NCI-H1417 (cell line): ENCODE measurements at places on chromosomes 4 and X.

DNA sequence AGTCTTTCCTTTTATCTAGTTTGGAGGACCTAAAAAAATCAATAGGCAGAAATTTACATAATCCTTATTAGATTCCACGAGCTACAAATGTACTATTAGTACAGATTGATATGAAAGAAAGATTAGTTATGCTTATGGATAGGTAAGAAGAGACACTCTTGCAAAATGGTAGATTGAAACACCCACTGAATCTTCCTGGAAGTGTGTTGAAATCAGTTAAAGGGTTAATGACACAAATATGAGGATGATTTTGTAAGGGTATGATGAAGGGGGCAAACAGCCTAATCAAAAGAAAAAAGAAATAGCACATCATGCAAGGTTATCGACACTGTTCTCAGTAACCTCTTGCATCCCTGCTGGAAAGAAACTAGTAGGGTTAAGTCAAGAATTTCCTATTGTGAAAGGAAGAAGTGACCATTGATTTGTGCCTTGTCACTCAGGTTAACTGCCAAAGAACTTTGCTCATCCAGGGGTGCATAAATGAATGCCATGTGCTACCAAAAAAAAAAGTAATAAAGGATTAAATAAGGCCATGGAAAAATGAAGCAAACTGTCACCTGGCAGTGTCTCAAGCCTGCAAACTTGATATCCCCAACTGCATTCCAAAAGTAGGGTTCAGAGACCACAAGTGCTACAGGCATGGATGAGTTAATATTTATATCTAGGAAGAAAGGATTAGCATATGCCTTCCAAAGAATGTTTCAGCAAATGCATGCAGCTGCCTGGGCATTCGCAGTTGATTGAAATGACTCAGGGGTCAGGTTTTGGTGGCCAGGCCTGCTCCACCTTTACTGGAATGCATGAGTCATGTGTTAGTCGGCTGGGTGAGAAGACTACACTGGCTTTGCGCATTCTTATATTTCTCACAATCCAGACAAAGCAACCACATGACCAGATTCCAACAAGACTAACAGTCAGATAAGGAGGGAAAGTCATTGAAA lies 78.3 kb upstream of the ATXN3L start:
- DNase-seq, result no peak

DNA sequence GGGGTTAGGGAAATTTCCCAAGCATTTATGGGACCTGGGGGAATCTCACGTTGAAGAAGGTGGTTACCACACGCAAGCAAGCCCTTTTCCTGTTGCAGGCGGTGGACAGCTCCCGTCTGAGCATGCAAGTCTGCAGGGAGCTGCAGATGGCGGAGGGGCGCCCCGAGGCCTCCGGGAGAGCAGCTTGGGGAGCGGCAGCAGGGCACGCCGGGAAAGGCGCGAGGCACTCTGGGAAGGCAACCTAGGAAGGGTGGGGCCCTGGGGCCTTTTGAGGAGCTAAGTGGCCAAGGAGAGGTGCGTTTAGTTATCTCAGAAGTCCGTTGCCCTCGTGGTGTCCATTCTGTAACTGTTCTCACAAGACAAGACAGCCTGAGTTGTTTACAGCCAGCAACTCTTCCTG lies 57.0 kb upstream of the SLC25A4 start:
- no peak for DNase-seq

- no peak for DNase-seq
Observed at GRCh38 chr4:10031668-10032590, 10.6 kb upstream of the SLC2A9 start.

DNA sequence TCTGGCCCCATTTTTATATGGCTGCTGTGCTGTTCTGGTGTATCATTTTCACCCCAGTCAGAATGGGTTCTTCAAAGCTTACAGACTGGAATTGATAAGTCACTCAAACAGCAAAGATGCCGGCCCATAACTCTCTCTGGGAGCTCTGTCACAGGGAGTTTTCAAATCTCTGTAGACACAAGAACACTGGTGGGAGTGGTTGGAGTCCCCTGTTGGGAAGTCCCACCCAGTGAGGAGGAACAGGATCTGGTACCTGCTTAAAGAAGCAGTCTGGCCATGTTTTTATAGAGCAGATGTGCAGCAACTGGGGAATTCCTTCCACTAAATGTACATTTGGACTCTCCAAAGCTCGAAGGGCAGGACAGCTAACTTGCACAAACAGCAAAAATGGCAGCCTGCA lies 69.3 kb upstream of the UGT2B7 start:
- DNase-seq, result no peak

DNA sequence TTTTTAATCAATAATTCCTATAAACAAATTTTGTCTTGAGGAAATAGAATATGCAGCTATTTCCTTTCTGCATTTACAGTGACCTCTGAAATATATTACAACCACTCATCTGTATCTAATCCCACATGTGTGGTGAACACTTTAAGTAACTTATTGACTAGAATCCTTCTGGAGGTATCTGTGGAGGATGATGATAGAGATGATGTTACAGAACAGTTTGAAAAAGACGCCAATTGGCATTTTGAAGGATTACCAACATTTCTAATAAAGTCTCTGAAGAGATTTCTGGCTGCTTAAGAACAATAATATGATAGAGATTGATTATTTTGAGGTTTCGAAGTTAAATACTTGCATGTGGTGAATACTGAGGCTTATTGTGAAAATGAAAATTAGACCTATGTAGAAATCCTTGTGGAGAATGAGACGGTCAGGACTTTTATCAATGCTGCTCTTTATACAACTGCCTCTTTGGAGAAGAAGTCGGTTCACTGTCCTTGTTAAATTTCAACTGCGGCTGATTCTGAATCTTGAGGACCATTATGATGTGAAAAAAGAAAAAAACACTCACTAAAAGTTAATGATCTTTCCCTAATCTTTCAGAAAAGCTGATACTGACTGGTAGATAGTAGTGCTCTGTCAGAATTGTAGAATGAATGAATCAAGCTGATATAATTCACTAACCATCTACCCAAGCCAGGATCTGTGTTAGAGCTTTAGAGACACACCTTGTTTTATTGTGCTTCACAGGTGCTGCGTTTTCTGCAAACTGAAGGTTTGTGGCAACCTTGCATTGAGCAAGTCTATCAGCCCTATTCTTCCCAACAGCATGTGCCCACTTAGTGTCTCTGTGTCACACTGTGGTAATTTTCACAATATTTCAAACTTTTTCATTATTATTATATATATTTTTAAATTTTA lies 204.7 kb downstream of the SPRY1 start:
- no peak for DNase-seq

- DNase-seq, result peak; percentile 15
Observed at GRCh38 chr4:15457406-15458201, 12.1 kb upstream of the CC2D2A start.

DNA sequence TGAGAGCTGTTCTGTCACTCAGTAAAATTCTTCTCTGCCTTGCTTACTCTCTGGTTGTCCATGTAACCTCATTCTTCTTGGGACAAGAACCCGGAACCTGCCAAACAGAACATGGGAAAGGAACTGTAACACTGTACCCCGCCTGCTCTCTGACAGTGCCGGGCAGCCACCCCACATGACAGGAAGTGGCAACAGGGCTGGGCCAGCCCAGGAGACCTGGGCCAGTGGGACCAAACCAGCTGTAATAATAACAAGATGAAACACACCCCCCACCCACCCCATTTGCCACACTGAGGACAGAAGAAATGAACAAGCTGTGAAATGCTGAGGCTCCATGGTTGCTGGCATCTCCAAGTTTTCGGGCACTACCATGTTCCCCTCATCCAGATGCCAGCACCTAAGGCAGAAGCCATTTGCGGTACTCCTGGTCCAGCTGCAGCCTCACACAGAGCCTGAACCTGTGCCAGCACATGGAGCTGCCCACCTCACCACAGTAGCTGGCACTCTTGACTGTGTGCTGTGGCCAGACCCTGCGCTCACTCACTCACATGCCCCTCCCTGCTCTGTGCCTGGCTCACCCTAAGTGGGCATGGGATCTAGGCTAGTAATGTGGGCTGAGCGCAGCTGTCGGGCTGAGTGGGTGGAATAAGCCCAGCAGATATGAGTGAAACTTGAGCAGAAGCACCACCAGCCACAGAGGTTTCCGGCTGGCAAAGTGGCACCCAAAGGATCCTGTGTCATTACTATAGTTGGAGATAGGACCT lies 126.2 kb upstream of the UGT8 start:
- DNase-seq, result no peak

DNA sequence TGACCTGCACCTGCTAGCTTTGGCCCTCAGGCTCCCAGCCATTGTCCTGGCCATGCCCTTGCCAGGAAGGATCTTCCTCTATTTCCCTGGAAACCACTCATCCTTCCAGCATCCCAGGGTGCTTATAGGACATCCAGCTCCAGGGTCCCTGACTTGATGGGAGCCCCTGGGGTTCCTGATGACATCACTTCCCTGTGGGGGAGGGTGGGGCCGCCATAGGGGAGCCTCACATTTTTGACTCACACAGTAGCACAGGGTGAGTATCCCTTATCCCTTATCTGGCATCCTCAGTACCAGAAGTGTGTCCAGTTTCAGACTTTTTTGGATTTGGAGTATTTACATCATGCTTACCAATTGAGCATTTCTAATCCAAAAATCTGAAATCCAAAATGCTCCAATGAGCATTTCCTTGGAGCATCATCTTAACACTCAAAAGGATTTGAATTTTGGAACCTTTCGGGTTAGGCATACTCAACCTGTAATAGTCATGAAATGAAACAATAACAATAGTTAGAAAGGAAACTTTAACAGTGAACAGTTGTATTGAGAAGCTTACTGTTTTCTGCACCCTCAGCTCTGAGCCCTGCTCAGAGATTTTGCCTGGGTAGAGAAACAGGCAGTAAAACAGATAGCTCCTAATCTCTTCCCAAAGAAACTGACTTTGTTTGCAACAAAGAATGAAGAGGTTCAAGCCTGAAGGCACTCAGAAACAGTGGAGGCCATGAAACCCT lies 22.1 kb downstream of the TNIP2 start:
- no peak for DNase-seq

DNA sequence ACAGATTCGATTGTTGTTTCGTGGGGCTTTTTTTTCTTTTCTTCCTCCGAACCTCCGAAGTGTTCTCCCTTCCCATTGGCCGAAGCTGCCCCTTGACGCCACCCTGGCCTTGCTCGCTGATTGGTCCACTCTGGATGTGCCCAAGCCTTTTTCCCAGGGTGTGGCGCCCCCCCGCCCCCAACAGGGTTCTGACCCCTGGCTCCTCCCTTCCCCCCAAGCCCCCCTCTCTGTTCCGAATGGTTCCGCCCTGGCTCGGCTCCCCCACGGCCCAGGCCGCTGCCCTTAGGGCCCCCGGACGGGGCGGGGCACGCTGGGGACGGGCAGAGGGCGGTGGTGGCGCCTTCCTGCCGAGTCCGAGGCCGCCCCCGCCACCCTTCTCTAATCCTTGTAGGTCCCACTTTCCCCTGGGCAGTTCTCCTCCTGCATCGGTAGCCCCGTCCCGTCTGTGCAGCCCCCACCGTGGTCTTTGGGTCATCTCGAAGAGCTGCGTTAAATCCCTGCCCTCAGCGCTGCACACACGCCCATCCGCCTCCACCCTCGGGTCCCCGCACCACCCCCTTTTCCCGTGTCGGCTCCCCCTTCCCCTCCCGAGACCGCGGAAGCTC lies 25.5 kb downstream of the UTP14A start:
- DNase-seq, result peak; percentile 50

GRCh38 chr4:150001815-150002214 lies 76.4 kb upstream of the DCLK2 start:
- no peak for DNase-seq

GRCh38 chr4:128177498-128177897 lies 110.1 kb downstream of the PGRMC2 start:
- DNase-seq, result no peak

GRCh38 chrX:29453333-29453732 lies 762.0 kb upstream of the MAGEB2 start:
- DNase-seq, result no peak

DNA sequence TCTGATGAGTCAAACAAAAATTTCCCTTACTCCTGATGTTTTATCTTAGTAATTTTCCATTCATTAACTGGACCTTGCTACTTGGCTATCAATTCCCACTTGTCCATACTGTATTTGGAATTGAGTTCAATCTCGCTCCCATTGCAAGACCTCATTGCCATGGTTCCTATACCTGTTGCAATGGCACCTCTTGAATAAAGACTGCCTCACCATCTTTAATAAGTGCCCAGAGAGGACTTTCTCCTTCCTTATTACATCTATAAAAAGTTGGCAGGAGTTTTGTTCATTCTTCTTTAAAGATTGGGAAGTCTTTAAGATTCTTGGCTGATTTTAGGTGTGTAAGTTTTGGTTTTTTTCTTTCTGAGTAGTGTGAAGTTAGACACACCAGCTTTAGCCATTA lies 397.4 kb downstream of the SPOCK3 start:
- no peak for DNase-seq

GRCh38 chr4:184310881-184311709 lies 93.4 kb upstream of the ENPP6 start:
- DNase-seq, result no peak

- DNase-seq, result no peak
Observed at GRCh38 chrX:19756597-19757131, 130.7 kb downstream of the SH3KBP1 start.

DNA sequence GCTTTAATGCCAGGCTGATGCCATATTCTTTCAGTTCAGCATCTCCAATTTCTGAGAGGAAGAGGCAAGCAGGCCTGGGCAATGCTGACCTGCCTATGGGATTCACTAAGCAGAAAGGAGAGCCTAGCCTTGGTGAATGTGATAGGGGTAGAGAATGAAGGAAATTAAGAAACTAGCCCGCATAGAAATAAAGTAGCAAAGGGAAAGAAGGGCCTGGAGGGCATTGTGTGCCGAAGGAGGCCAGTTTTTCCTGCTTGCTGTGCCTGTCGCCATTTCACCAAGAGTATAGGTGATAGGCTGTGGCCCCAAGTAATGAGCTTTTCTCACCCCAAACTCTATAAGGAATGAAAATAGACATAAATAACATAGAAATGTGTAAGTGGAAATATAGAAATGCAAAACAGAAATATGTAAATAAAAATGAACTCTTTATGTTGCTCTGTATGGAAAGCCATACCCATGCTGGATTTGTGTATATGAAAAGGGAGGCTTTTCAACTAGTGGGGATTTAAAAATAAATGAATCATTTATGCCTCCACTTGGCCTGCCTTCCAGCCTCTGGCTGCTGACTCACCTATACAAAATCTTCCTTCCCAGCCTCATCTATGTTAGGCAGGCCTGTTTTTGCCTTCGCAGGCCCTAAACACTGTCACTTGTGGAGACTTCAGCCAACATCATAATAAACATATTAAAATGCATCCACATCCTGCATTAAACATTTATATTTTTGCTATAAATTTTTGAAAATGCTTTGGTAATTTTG lies 5.1 kb upstream of the OCRL start:
- DNase-seq, result no peak

DNA sequence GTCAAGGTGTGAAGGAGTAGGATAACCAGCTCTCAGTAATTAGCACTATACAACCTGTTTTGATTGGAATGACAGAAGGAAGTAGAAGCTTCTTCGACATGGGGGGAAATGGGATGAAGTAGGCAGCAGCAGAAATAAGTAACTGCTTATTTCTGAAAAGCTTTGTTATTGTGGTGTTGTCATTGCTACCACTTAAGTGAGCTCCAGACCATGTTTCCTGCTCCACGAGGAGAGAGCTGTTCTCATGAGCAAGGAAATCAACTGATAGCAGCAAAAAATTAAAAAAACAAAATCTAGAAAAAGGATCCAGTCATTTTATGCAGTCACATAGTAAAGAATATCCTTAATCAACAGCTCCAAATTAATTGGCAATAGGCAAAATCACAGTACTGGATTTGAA lies 106.1 kb upstream of the TLL1 start:
- DNase-seq, result no peak
